ENCODE measurements at places on chromosomes 13 and 19.

DNA sequence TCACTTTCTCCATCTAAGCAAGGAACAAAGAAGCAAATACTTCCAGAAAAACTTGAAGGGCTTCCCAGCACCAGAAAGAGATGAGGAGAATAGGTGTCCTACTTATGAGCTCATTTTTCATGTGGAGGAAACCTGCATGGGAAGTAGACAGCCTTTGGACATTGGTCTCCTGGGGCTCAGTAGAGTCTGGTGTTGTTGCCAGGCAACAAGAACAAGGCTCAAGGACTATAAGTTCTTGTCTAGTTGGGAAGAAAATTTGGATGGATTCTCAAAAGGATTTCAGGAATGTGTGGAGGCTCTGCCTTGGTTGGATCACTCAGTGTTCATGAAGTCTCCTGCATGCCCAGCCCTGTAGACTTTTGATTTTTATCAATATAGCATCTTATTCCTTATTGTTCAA is 84.5 kb downstream of the MBNL2 start:
- no peak for DNase-seq

- no peak for DNase-seq
Measured at GRCh38 chr19:41945135-41945766, 13.9 kb downstream of the RABAC1 start.

- DNase-seq, result peak; percentile 27
Measured at GRCh38 chr13:48626077-48626449, 27.7 kb upstream of the CYSLTR2 start.

DNA sequence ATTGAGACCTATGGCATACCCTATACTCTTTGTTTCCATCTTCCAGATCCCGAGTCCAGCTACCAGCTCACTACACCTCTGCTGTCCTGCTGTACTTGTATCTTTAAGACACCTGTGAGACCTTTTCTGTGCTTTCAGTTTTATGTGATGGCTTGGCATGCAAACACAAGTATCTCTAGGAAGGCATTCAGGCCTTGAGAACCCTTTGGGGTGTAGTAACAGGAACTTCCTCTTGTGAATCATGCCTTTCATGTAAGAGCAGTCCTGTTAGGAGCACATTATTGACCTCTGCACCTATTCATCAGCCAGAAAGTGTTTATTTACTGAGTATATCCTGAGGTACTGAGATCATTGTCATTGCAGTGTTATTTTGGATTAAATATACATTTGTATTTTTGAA is 87.0 kb upstream of the HTR2A start:
- DNase-seq, result no peak

DNA sequence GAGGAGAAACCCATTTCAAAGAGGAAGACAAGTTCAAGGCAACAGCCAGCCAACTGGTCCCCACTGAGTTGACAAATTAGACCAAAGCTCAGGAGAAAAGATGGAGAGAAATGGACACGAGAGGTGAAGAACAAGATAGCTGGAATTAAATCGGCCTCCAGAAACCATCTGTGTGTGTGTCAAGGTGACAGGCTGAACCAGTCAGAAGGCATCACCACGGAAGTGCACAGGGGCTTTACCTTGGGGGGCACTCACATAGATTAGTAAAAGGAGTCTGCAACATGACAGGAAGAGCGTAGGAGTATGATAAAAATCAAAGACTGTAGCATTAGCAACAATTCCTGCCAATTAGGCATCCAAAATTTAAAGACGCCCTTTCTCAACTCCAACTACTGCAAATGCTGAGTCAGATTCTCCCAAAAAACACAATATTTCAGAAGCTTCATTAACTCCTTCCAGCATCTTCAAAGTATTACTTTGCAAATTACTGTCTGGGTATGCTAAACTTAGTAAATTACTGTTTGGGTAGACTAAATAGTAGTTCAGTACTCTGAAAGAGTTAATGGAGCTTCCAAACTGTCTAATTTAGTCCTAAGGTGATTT is 66.2 kb downstream of the FOXO1 start:
- no peak for DNase-seq

DNA sequence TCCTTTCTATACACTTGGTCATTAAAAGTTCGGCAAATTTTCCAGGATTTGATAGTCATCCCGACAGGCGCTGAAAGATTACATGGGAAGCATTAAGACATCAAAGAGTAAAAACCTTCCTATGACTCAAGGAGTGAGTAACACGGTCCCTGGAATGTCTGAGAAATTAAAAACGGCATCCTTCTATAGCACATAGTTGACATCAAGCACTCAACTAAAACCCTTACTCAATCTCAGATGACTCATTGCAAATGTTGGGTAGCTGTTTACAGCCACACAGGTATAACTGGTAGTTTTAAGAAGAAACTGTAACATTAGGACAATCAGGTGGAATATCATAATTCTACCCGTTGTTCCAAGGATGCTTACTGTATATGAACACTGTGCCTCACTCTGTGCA is 6.4 kb upstream of the LGALS13 start:
- DNase-seq, result no peak
